Anterior cingulate cortex (tissue), 58 donors: ENCODE measurements at places on chromosomes 7 and 10.
A peak's percentile ranks its signal among the peaks of the same experiment; 100 is the strongest.

DNA sequence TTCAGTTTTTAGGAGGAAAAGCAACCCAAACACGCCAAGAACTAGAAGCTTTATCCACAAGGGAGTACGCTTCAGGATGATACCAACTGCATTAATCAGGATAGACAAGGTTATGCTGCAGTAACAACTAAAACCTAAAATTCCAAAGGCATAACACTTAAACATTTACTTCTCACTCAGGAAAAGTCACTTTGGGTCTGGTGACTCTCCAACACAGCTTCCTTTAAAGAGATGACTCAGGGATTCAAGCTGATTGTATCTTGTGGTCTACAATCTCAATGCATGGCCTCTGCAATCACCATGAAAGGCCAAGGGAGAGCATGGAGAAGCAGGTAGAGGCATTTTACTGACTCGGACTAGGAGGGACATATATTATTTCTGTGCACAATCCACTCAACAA, 315.8 kb downstream of the KCNMA1 start:
- no peak for DNase-seq

- DNase-seq: no peak
Observed at GRCh38 chr10:12191715-12192114, 4.0 kb downstream of the NUDT5 start.

GRCh38 chr10:131694781-131695495, 205.9 kb upstream of the PPP2R2D start:
- DNase-seq: no peak

GRCh38 chr7:52273685-52274610, 761.5 kb upstream of the POM121L12 start:
- DNase-seq: no peak

GRCh38 chr7:154592388-154592787, 410.5 kb downstream of the PAXIP1 start:
- DNase-seq: no peak

- DNase-seq: peak; percentile 50
Observed at GRCh38 chr7:131654668-131655326, 98.4 kb upstream of the PODXL start.

- no peak for DNase-seq
Observed at GRCh38 chr10:127275793-127276450, 79.5 kb upstream of the INSYN2A start.

DNA sequence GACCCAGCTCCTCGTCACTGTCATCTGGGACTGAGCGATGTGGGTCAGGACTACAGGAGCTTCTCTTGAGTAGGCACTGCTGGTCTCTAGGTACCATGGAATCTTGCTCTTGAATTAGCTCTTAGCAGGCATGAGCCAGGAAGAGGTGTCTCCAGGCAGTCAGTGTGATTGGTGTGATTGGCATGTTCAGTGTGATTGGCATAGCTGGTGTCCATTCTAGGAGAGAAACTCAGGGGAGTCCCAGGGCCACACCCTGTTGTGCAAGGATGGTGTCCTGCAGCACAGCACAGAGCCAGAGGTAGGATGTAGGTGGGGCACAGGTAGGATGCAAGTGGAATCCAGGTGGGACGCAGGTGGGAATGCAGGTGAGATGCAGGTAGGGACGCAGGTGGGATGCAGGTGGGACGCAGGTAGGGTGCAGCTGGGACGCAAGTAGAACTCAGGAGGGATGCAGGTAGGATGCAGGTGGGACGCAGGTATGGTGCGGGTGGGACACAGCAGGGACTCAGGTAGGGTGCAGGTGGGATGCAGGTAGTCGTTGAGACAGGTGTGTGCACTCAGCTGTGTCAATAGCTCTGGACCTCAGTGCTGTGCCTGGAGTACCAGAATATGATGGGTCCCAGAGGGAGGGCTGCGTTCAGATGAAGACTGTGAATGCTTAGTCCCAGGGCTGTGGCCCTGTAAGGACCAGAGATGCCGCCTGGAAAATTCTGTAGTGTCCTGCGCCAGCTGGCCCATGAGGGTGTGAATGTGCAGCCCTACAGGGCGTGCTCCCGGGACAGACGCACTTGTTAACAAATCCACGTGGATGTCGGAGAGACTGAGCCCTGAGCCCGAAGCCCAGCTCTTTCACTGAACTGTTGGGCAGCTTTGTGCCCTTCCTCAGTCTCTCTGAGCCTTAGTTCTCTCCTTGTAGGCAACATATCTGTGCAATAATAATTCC, 248.2 kb upstream of the PITRM1 start:
- no peak for DNase-seq

DNA sequence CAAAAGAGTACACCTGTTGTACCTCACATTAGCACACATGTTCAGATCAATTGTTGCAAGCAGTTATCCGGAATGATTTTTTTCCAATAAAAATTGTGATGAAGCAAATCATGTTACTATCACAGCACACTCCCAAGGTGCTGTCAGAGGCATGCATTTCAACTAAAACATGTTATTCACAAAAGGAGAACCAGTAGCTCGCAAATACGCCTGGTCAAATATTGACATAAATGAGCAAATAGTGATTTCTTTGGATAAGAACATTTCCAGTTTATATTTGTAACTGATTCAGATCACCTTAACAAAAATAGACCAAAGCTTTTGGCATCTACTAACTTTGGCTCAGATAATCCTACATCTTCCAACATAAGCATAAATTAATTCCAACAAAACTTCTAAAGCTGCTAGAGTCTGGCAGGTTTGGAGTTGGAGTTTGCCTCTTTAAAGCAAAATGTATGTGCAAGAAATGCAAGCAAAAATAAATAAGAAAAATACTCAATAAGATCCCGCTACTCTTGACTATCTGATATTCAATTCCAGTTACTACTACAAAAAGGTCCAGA, 208.0 kb downstream of the SFMBT2 start:
- DNase-seq: no peak

DNA sequence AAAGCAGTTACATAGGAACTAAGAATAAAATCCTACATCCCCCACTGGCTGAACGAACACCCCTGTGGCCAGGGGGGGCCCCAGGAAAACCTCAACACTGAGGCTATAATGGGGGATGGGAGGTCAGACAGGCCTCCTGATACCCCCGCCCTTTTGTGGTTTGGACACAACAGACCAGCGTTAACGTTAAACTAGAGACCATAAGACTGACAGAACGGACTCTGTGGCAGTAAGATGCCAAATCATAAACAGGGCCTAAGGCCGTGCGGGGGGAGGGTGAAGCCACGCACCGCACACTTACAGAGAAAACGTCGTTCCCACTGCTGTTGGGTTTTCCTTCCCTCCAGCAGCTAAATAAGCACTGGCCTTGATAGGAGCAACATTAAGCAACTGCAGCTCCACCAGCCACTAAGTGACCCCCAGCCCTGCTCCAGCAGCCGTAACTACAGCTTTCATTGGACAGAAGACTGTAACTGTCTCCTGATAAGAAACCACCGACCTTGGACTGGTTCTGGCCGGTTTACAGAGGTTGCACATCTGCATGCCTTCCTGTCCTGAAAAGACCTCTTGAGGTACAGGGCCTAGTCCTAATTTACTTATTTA, 3.4 kb upstream of the PPP2R2D start:
- DNase-seq: no peak

- DNase-seq: no peak
Observed at GRCh38 chr7:158328376-158329013, 259.1 kb downstream of the PTPRN2 start.
